ENCODE measurements at places on chromosomes 12 and 14.

- peak; percentile 80 for DNase-seq
These were observed 14.5 kb upstream of the WDR89 start for GRCh38 chr14:63656194-63656593.

DNA sequence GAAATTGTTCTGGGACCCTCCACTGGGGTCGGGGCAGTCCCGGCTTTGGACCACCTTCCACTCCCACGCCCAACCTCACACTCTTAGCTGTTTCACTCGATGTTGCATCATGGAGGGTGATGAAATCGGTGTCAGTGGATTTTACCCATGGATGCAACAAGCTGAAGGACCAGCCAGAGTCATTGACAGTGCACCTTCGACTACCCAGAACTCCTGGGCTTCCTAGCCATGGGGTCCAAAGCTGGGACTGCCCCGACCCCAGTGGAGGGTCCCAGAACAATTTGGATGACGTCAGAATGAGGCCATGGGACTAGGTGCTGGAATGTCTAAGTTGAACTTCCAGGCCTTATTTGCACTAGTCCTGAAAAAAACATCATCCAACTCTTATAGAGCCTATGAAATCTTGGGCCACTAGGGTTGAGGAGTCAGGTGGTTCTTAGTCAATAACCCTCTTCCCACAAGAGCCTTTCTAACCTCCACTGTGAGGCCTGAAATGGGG lies 882 bp upstream of the IL23A start:
- DNase-seq: peak; percentile 30

GRCh38 chr12:49762468-49762847 lies 21.1 kb downstream of the TMBIM6 start:
- no peak for DNase-seq

GRCh38 chr12:13147688-13148484 lies 44.4 kb upstream of the GSG1 start:
- DNase-seq: no peak

- DNase-seq: peak; percentile 38
These were observed 19.8 kb downstream of the KRT80 start for GRCh38 chr12:52171950-52172512.

DNA sequence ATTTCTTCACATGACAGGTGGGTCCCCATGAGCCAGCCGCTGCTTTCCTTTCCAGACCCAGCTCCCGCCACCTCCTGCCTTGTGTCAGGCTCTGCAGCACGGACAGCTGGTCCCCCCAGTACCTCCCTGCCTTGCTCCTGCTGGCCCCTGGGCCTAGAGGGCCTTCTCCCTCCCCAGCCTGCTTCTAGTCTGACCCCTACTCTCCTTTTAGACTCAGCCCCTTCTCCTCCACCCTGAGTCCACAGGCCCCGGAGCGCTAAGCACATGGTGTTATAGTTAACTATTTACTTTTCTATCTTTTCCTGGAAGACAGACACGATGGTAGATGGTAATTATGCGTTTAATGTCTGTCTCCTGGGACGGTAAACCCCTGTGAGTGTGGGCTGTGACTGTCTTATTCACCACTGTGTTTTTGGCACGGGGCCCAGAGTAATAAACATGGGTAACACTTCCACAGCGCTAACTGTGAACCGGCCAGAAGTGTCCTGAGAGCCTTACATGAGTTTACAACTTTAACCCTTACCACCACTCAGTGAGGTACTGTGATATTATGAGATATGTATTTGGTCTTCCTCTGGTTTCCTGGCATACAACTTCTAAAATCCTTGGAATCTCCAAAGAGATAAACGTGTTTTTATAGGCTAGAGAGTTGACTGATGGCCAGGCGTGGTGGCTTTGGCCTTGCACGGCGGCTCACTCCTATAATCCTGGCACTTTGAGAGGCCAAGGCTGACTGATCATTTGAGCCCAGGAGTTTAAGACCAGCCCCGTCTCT lies 41.2 kb downstream of the DGLUCY start:
- no peak for DNase-seq

DNA sequence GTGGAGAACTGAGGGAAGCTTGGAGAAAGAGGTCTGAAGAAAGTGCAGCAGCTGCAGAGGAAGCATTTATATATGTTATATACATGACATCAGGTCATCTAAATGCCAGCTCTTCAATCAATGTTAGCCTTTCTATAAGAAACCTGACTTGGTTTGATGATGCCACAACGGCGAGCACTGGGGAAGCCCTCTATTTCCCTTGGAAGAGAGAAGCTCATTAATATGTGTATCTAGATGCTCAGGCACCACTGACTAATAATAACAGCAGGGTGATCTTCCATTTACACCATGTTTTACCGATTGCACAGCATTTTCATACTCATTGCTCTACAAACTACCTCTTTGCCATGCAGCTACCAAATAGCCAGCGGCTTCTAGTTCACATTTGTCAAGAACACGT lies 811 bp downstream of the ACYP1 start:
- no peak for DNase-seq

DNA sequence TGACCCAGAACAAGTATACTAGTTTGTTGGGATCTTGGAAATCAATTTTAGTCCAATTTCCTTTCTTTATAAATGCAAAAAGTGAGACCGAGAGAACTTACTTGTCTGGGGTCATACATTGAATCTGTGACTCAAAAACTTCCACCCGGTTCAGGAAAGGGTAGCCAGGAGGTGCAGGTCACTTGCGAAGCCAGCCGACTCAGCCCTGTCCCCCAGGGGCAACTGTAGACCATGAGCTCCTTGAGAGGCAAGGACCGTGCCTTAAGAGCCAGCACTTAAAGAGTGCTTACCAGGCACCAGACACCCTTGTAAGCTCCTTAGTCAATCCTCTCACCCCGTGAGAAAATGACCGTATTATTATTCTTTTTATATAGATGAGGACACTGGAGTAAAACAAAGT lies 505 bp upstream of the BCDIN3D start:
- no peak for DNase-seq

DNA sequence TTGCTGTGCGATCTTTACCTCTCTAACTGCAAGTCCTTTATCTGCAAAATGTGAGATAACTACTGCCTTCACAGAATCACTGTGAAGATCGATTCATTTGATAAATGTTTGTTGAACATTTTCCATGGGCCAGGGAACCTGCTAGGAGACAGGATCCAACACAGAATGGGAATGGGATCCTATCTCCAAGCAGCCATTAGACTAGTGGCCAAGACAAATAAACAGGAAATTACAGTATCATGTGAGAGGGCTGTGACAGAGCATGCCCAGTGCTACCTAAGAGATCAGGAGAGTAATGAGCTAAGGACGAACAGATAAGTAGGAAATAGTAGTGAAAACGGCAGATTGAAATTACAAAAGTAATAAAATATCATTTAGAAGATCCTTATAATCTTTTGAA lies 105.7 kb downstream of the GRIN2B start:
- no peak for DNase-seq

GRCh38 chr12:57744194-57744776 lies 554 bp upstream of the TSPAN31 start:
- peak; percentile 88 for DNase-seq

- DNase-seq: peak; percentile 42
These were observed 13.9 kb upstream of the UBC start for GRCh38 chr12:124928095-124928911.

DNA sequence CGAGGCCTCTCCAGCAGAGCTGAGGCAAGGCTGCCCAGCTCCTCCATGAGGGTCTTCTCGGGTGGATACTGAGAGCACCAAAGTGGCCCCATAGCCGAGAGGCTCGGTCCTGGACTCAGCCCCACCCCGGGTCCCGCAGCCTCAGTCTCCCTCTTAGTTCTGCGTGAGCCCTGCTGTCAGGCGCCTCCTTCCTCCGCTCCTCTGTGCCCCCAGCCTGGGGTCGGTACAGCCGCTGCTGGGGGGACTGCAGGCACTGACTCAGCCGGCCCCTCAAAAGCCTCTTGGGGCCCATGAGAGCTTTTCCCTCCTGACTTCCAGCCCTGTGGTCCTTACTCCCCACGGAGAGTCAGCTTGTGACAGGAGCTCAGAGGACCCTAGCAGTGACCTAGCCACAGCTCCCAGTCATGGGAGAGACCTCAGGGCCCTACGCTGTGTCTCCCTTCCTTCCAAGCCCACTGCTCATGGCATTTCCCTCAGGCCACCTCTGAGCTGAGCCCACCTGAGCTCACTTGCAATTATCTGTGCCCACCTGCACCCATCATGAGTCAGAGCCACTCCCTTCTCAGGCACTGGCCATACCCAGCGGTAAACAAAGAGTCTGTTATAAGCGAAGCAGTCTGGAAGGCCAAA lies 295.0 kb upstream of the RTL1 start:
- DNase-seq: no peak

DNA sequence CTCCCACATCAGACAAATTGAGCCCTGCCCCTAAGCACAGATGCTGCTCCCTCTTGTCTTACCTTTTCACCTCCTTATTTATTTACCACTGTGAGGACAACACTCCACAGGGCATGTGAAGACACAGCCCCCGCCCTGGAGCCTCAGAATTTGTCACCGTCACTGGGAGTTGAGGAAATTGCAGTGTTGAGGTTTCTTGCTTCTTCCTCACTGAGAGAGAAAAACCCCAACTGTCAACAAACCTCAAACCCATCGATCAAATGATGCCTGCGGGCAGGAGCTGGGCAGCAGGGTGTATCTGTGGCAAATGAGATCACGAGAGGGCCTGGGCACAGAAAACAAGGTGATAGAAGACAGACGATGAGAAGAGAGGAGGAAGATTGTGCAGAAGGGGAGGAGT lies 30.5 kb upstream of the PLEKHG3 start:
- DNase-seq: peak; percentile 54

DNA sequence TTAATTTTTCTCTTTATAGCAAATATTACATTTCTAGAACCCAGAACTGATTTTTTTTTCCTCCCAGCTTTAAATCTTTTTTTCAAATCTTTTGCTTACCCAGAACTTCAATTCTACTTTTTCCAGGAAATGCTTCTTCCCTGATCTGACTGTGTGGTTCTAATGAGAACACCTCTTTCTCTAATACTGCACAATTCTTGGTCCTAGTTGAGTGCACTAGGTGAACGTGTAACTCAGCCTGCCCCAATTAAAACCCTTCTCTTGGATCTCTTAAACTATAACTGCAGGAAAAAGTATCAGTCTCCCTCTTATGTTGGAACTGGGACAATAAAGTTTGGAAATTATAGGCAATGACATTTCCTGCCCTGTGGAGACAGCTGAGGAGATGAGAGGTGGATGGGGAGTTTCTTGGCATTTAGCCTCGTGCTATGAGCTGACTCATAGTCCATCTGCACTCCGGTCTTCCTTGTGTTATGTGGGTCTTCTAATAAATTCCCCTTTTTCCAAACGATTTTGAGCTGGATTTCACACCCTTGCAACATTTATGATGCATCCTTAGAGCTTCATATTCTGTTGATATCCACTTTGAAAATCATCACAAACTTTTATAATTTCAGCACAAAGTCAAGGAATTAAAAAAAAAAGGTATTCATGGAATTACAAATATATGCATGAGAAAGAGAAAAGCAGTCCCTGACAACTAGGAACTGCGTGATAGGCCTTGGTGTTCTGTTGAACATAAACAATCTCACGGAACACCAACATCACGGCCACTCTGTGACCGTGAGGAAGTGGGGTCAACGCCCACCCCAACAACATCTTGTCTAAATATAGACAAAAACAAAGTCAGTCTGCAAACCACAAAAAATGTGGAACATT lies 52.4 kb downstream of the BRMS1L start:
- DNase-seq: peak; percentile 62

DNA sequence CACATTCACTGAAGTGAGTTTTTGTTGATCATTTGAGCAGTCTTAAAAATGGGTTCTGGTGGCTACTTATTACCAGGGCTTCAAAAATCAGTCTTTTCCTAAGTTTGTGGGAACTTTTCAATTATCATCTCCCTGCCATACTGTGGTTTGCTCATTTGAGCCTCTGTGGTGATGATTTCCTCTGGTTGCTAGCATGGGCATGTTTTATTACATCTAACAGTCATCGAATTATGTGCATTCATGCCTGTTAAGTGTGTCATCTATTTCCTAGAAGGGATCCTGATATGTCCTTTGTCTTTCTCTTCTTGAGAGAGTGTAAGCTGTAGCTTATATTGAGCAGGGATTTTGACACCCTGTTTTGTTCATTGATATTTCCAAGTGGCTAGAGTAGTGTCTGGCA lies 116.8 kb downstream of the WIF1 start:
- DNase-seq: no peak

DNA sequence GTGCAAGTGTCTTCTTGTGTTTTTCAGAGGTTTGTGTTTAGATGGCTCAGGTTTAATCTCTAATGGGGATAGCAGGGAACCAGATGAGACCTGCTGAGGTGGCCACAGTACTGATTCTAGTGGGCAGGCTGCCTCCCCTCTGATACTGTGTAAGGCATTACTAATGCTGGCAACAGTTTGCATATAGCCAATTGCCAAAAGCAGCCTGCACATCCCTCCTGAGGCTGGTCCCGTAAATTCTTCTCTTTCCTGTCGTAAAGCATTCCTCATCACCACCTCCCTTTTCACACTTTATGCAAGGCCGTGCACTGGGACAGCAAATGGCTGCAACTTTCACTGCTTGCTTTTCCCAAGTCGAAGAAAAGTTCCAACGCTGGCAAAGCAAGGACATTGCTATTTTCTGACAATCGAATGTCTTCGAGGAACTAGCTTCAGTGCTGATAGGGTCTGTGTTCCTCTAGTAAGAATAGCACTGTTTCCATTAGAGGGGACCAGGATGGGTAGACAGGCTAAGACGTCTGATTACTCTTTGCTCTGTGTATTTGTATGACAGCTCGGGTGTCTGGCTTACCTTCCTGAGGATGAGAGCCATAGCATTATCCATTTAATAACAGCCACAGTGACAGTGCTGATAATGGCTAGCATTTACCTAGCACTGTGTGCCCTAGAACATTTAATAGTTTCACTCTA lies 178.2 kb upstream of the HIF1A start:
- no peak for DNase-seq

DNA sequence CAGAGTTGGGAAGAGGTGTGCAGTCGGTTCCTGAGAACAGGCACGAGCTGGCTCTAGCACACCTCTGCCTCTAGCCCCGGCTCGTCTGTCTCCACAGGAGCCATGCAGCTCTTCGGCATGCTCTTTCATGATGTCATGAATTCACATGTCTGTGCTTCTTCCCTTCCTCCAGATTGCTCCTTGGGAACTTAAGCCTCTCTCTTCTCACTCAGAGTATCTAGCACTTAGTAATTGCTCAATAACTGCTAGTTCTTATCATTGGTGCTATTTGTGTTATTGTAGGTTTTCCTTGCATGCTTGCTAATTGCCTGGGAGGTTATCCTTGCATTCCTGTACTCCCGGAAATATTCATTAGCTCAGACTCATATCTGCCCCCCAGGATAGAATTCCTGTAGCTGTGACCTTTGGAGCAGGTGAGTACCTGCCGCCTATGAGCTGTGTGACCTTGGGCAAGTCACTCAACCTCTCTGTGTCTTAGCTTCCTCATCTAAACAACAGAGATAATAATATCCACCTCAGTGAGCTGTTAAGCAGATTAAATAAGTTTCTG lies 19.5 kb downstream of the FAM181A start:
- no peak for DNase-seq

DNA sequence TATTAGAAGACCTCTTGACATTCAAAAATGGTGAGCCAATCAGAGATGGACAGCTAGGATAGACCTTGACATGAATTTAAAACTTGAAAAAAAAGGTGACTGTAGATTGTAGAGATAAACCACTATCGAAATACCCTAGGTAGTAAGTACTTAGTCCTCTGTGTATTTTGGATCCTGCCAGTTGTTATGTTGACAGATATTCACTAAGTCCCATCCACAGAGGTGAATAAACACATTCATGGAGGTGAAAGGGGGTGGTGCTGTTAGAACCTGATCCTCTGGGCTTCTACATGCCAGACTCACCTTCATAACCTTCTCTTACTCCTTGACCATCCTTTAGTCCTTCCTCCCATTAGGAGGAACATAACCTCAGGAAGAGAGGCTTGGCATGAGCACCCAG lies 72.3 kb downstream of the OTX2 start:
- DNase-seq: no peak
